ENCODE measurements at places on chromosomes 11 and 22. TPM values are rescaled to one million over a fixed set of nuclear protein-coding genes. Genes with fewer than 3 reads are reported as not detected.

DNA sequence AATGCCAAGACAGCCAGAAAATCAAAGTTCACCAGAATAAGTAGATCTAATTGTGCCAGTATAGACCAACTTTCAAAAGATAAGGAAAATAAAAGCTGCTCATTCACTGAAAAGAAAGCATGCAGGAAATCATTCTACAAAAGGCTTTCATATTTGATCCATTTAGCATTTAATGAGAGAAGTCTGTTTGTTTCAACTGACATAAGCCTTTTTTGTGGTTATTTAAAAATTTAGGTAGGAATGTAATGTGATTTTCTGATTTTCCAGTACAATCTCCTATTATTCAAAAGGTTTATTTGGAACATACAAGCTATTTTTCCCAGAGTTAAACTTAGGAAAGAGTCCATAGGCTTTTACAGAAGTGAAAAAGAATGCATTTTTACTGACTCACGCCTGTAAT lies 92.7 kb downstream of the SBF2 start:
- no peak overlapping the region for H3K4me3 ChIP-seq
- no peaks in the 10 kb centered on the region for H3K36me3 ChIP-seq
- H3K4me1 ChIP-seq, result no peaks in the 10 kb centered on the region

GRCh38 chr11:36077886-36078685 lies 134.2 kb downstream of the LDLRAD3 start:
- no peak overlapping the region for H3K27ac ChIP-seq
- no peaks in the 10 kb centered on the region for H3K36me3 ChIP-seq
- H3K27me3 ChIP-seq, result no peaks in the 10 kb centered on the region
- H3K4me3 ChIP-seq, result no peak overlapping the region

DNA sequence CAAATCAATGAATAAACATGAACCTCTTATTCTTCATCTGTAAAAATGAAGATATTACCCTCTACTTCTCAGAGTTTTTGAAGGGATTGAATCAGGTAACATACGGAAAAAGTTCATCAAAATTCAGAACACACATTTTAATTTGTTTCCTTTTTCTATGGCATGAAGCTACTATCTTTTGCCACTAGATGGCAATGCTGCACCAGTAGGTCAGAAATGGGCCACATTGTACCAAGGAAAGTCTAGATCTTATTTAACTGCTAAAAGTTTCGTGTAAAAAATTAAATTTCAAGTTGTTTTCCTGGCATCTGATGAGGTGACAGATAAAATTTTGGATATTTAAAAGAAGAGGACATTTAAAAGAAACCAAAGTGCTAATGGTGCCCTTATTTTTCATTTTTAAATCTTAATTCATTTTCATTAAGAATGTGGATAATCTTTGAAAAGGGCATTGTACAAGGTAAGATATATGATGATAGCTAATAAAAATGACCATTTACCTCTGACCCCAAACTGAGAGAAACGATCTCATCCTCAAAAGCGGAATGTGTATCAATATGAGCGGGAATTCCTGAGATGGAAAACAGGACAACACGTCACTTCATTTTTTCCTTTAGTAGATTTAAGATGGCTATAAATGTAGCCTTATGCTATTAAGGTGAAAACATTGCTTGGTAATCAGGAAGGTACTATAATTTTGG lies 16.1 kb downstream of the ALKBH8 start:
- H3K27me3 ChIP-seq, result no peaks in the 10 kb centered on the region
- peaks cover 1% of the 10 kb centered on the region for H3K4me1 ChIP-seq
- no peaks in the 10 kb centered on the region for H3K36me3 ChIP-seq
- no peak overlapping the region for H3K27ac ChIP-seq

DNA sequence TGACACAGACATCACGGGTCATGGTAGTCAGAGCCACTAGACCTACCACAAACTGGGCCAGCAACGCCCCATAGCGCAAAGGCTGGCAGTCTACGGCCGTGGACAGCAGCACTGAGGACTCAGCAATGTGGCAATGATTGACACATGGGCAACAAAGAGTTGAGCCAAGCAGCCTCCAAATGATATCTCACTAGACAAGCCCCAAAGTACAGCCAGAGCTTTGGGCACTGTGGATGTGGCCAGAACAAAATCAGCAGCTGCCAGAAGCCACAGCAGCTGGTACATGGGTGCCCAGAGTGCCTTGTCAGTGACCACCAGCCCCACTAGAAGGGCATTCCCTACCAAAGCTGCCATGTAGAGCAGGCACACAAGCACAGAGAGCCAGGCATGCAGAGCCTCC lies 11.2 kb upstream of the UBQLNL start:
- H3K27ac ChIP-seq, result no peak overlapping the region
- H3K4me3 ChIP-seq, result no peak overlapping the region
- DNase-seq, result no peak
- H3K36me3 ChIP-seq, result no peaks in the 10 kb centered on the region
- H3K4me1 ChIP-seq, result no peaks in the 10 kb centered on the region

DNA sequence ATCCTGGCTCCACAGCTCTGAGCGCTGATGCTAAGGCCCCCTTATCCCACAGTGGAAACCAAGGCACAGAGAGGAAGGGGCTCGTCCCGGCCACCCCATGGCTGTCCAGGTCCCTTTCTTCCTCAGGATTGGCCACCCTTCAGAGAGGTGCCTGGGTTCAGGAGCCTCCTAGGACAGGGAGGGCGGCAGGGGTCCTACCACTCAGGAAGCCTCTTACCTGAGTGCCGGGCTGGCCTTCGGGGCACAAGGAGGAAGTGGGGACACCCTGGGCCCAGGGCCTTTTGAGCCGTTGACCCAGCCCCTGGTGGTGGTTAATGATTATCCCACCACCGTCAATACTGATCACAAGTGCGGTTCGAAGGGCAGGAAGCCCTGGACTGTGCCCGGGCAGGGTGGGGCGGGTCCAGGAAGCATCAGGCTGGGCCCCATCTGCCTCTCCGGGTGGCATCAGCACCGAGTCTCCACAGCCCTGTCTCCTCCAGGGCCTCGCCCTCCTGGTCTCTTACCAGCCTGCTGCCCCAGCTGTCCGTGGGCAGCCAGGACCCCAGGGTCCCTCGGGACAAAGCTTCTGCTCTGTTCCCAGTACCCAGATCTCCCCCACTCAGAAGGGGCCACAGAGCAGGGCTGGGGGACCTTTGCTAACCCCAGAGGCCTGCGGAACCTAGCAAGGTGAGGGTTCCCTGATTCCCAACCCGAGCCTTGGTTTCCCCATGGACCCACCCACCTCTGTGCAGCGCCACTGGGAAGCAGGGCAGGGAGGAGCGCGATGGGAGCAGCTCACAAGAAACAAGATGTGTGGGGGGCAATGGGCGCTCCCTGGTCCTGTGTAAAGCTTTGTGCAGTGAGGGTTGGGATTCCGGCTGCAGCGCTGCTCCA lies 15.0 kb upstream of the EHD1 start:
- H3K36me3 ChIP-seq, result no peaks in the 10 kb centered on the region
- no peaks in the 10 kb centered on the region for H3K27me3 ChIP-seq
- H3K4me3 ChIP-seq, result no peak overlapping the region
- H3K4me1 ChIP-seq, result no peaks in the 10 kb centered on the region

GRCh38 chr11:60910281-60910687 lies 3.7 kb upstream of the TMEM109 start:
- H3K4me3 ChIP-seq, result no peak overlapping the region
- no peaks in the 10 kb centered on the region for H3K27me3 ChIP-seq
- no peaks in the 10 kb centered on the region for H3K4me1 ChIP-seq
- no peaks in the 10 kb centered on the region for H3K36me3 ChIP-seq
- H3K27ac ChIP-seq, result no peak overlapping the region

DNA sequence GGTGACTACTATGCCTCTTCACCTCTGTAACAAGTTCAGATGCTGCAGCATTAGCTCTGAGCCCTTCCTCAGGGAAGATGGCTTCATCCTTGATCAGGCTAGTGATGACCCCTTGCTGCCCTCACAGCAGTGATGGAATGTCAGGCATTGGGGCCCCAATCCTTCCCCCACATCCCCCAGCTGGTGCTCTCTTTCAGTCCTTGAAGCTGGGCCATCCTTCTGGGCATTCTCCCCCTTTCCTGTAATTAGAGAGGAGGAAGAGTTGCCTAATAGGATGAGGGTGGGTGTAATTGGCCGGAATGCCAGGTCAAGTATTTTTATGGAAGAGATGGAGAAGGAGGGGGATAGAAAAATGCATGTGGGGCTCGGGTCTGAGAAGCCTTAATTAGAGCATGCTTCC lies 62.6 kb downstream of the TRAF6 start:
- H3K36me3 ChIP-seq, result no peaks in the 10 kb centered on the region
- DNase-seq, result no peak

DNA sequence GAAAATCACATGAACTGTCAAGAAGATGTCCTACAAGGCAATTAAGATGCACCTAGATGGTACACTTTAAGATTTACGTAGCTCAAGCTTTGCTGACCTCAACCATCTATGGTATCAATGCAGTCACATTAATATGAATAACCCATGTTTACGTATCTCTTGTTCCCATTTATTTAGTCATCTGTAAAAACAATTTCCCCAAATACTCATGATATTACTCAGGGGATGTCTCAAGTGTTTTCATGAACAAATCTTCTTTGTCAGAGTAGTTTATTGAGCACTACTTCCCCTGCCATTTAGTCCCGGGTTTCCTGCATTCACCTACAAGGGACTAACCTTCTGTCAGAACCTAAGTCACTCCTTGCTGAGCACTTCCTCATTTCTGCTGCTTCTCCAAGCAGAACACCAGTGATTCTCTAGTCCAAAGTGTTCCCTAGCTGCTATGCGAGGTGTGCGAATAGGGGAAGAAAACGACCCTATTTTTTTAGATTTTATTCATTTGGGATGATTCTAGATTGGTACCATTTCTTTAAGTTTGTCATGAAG lies 554.3 kb upstream of the LRRC4C start:
- H3K4me3 ChIP-seq, result no peak overlapping the region
- H3K36me3 ChIP-seq, result no peaks in the 10 kb centered on the region
- no peak overlapping the region for H3K27ac ChIP-seq
- no peak for DNase-seq

DNA sequence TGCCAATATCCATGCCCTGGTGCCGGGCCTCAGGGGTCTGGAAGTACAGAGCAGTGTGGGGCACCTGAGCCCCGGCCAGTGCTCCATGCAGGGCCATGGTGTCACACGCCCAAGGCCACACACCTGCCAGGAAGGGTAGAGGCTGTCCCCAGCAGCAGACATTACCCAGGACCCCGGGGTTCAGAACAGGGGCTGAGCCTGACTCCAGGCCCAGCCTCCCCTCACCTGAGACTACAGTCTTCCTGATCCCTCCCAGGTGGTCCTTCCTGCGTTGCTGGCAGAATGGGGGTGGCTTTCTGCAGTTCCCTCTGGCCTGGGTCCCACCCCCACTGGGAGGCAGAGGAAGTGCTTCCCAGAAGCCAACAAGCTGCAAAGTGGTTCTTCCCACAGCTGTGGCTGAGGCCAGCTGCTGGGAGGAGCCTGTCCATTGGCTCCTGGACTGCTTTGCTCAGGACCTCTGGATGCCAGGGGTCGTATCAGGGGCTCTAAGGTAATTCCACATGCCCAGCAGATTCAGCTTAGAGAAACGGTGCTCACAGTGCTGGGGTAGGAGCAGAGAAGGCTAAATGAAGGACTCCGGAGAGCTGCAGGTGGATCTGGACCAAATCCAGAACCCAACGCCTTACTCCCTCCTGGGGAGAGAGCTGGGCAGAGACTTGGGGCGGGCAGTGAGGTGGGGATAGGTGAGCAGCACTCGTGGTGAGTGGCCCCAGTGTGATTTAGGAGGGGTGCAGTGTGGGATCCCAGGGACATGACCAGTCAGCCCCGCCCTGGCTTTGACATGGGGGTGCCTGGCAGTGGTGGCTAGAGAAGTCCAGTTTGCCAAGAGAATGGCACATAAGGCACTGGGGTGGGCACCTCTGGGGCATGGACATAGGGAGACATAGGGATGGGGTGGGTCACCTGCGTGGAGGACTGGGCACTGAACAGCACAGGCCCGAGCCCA lies 12.6 kb downstream of the TCIRG1 start:
- H3K36me3 ChIP-seq, result peaks cover 4% of the 10 kb centered on the region
- no peak overlapping the region for H3K27ac ChIP-seq
- H3K27me3 ChIP-seq, result no peaks in the 10 kb centered on the region
- no peak overlapping the region for H3K4me3 ChIP-seq
- no peak for DNase-seq

GRCh38 chr22:19396934-19397733 lies 34.4 kb downstream of the HIRA start:
- DNase-seq, result peak; percentile 23

DNA sequence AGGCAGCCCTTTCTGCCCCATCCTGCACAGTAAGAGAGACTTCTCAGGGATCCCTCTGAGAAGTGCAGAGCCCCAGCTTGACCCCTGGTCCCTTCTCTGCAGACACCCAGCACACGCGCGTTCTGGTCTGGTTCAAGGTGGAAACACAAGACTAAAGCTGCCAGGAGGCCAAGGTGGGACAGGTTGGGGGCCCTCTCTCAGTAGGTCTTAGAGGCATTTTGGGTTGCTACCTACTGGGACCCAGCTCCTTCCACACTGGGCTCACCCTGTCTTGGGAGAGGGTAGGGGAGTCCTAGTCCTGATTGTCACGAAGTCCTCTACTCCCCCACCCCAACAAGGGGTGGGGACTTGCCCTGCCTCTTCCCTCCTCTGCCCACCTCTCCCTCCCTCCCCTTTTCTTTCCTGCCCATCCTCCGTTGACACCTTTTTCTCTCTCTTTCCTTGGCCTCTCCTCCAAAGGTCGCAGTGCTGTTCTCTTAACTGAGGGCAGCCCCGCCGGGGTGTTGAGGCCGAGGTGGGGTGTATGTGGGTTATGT lies 763 bp upstream of the SOX10 start:
- H3K27ac ChIP-seq, result no peak overlapping the region
- H3K4me3 ChIP-seq, result no peak overlapping the region
- H3K4me1 ChIP-seq, result no peaks in the 10 kb centered on the region
- DNase-seq, result no peak

- no peak overlapping the region for H3K4me3 ChIP-seq
- no peak overlapping the region for H3K27ac ChIP-seq
- no peak for DNase-seq
- H3K36me3 ChIP-seq, result no peaks in the 10 kb centered on the region
These were observed 372.4 kb upstream of the CCDC179 start for GRCh38 chr11:23232652-23233051.

- no peaks in the 10 kb centered on the region for H3K4me1 ChIP-seq
- DNase-seq, result no peak
- no peak overlapping the region for H3K27ac ChIP-seq
These were observed 337.2 kb upstream of the DDI1 start for GRCh38 chr11:103699216-103699615.

GRCh38 chr22:44780876-44781449 lies 28.6 kb downstream of the ARHGAP8 start:
- H3K27me3 ChIP-seq, result no peaks in the 10 kb centered on the region
- DNase-seq, result no peak
- no peaks in the 10 kb centered on the region for H3K4me1 ChIP-seq
- no peaks in the 10 kb centered on the region for H3K36me3 ChIP-seq
- no peak overlapping the region for H3K4me3 ChIP-seq

- no peaks in the 10 kb centered on the region for H3K4me1 ChIP-seq
- peak overlapping the region; percentile 86 for H3K27ac ChIP-seq
- DNase-seq, result no peak
- H3K4me3 ChIP-seq, result no peak overlapping the region
- no peaks in the 10 kb centered on the region for H3K27me3 ChIP-seq
- H3K36me3 ChIP-seq, result peaks cover 1% of the 10 kb centered on the region
These were observed 5.3 kb downstream of the PPM1F start for GRCh38 chr22:21947040-21948014.

- H3K4me3 ChIP-seq, result no peak overlapping the region
- peaks cover 12% of the 10 kb centered on the region for H3K4me1 ChIP-seq
- peak overlapping the region; percentile 60 for H3K27ac ChIP-seq
- H3K27me3 ChIP-seq, result no peaks in the 10 kb centered on the region
- DNase-seq, result no peak
These were observed 126.3 kb downstream of the MPPED2 start for GRCh38 chr11:30459821-30460220.

MGAT3 gene
- total RNA-seq, result 2.5 TPM

CHRM1 gene
- not detected for total RNA-seq

RAB6A gene
- total RNA-seq, result 144 TPM

VPREB1 gene
- not detected for total RNA-seq

C11orf91 gene
- total RNA-seq, result 0.97 TPM

HPX gene
- total RNA-seq, result 6.0 TPM

TPBGL gene
- 0.30 TPM for total RNA-seq

ACR gene
- 1.8 TPM for total RNA-seq

RSF1 gene
- total RNA-seq, result 94.3 TPM

Data from aorta (tissue), 5 donors.